ENCODE measurements at places on chromosomes 16 and 17. TPM values are rescaled to one million over a fixed set of nuclear protein-coding genes. Genes with fewer than 3 reads are reported as not detected.

- DNase-seq = no peak
Observed at GRCh38 chr16:62853887-62854286, 817.6 kb upstream of the CDH8 start.

TMEM235 gene
- not detected for total RNA-seq

GRCh38 chr16:88346680-88347505, 35.9 kb upstream of the ZNF469 start:
- peak; percentile 35 for DNase-seq

GRCh38 chr17:29584452-29585079, 4.9 kb downstream of the GIT1 start:
- DNase-seq = peak; percentile 48

DNA sequence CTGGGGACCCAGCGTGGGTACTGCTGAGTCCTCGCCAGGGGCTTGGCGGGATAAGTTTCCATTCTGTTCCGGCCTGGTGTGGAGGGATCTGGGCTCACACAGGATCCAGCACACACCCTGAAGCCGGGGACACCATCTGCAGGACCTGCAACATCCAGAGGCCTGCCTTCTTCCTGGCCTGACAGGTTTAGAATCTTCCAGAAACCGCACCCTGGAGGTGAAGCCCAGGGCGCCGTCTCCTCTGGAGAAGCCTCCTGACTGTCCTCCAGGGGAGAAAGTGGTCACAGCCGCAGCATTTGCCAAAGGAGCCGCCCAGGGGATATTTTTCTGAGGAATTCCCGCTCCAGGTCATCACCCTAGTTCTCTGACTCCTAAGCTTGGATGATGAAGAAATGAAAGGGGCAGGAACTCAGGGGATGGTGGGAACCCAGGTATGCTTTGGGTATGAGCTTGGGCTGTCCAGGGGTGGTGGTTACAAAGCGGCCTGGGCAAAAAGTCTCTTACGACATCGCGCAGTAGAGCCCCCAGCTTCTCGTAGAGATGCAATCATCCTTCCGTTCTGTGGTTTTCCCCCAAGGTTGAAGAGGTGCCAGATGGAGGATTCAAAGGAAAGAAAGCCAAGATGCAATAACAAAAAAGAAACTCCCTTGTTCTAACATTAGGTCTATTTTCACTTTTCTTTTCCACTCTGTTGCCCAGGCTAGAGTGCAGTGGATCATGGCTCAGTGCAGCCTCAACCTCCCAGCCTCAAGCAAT, 9.1 kb upstream of the CRISPLD2 start:
- no peak for DNase-seq

KCNG4 gene
- total RNA-seq = not detected

- no peak for DNase-seq
Observed at GRCh38 chr16:85236818-85237150, 124.5 kb upstream of the CIBAR2 start.

DNA sequence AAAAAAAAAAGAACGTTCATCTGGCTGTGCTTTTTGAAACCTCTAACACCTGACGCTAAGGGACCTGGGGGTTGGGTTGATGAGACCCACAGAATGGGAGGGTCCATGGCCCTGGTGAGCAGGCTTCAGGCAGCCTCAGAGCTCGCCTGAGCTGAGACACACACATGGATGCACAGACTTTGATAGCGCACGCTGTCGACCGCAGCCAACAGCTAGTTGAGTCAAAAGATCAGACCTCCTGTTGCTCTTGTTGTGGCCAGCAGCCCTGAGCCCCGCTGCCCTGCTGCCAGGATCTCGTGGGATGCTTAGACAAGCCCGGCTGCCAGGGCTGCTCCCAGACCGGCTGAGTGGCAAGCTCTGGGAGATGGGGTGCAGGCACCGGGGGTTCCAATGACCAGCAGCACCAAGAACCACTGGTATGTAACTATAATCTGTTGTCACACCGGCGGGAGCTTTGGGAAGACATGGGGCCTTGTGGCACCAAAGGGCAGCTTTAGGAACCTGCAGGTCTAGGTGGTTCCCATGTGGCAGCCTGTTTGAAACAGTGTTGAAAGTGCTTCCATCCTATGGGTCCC, 20.0 kb upstream of the MEAK7 start:
- no peak for DNase-seq

DNA sequence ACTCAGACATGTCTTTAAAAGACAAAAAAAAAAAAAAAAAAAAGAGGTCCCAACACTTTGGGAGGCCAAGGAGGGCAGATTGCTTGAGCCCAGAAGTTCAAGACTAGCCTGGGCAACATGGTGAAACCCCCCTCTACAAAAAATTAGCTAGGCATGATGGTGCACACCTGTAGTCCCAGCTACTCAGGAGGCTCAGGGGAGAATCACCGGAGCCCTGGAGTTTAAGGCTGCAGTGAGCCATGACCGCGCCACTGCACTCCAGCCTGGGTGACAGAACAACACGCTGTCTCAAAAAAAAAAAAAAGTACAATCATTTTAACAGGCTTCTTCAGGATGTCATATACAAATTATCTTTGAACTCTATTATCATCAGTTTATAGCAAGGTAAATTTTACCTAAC, 22.0 kb downstream of the C16orf87 start:
- no peak for DNase-seq

DNA sequence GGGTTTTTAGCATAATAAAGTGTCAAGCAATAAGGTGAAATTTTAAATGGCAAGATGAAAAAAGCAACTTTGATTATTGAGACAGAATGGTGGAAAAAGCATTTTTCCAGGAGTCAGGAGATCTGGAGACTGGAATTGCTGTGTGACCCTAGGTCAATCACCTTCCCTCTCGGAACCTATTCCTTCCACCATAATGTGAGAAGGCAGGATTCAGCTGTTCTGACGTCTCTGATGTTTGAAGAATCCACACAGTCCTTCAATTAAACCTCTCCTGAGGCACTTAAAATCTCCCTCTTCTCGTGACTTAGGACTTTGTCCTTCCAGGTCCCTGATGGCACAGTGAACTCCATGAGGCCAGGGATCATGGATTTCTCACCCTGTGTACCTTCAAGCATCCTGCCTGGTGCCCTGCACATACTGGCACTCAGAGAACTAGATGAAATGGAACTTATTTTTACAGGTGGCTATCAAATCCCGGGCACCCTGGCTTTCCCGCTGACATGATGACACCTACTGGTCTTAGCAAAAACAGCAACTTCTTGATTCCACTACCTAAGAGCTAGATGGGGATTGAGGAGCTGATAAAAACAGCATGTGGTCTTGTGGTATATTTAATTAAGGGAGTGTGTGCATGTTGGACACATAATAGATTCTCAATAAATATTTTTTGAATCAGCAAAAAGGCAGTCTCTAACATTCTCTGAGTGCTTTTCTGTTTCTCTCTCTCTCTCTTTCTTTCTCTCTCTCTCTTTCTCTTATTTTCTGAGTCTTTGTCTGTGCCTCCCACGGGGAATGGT, 2.3 kb upstream of the CCDC182 start:
- DNase-seq = no peak

DNA sequence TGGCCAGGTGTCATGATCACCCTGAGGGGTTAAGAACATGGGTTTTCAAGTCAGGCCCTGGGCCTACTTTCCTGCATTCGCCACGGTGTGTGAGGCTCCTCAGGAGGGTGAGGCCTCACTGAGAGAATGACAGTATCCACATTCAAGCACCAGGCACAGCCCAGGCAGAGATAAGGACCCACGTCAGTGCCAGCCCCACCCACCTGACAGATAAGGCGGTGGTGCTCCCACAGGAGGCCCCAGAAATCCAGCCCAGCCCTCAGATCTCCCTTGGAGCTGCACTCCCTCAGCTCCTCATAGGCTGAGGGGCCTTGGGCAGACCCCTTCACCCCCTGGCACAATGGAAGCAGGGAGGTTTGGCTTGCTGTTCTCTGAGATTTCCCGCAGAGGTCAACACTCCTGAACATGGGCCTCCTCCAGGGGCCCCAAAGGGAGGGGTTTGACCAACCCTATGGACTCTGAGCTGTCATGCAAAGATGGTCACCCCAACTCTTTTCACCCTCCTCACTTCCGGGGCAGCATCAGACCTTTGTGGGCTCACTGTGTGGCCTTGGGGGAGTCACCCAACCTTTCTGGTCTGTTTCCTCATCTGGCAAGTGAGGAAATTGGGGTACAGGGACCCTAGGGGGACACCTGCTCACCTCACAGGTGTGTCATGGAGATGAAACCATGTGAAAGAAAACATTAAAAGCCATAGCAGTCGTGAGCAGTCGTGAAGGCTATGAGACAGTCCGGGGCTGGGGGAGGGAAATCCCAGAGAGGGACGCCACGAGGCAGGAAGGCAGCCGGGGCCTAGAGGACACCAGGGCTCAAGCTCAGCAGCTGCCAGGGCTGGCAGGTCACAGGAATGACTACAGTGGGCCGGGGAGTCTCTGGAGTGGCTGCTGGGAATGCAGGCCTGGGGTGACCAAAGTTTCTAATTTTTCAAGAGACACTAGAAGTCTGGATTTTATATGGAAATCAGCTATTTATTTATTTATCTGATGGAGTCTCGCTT, 15.4 kb downstream of the PLLP start:
- peak; percentile 83 for DNase-seq

GRCh38 chr16:10065019-10065418, 117.2 kb downstream of the GRIN2A start:
- no peak for DNase-seq

DNA sequence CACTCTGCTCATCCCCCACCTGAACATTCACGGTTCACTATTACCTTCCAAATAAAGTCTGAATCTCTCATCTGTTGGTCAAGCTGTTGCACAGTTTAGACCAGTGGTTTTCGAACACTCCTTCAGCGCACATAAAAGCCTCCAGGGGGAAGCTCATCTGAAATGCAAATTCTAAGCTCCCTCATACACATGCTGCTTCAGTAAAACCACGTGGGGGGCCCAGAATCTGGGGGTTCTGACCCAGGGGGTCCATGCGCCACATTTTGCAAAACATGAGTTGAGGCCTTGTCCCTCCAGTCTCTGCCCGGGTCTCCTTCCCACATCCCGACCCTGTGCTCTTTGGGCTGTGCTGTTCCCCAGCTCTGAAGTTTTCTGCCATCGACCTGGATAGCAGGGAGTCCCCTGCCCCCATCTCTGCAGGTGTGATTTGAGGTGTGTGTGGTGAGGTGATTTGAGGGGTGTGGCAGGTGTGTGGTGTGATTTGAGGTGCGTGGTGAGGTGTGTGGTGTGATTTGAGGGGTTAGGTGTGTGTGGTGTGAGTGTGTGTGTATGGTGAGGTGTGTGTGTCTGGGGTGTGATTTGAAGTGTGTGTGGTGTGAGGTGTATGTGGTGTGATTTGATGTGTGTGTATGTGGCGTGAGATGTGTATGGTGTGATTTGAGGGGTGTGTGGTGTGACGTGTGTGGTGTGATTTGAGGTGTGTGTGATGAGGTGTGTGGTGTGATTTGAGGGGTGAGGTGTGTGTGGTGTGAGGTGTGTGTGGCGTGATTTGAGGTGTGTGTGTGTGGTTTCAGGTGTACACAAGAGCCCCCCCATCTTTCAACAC, 4.8 kb upstream of the RAB37 start:
- no peak for DNase-seq

PRKCB gene
- total RNA-seq = 24.1 TPM

CCDC144A gene
- total RNA-seq = 14.1 TPM

- no peak for DNase-seq
Observed at GRCh38 chr16:67535201-67535600, 6.6 kb downstream of the RIPOR1 start.

- no peak for DNase-seq
Observed at GRCh38 chr17:7408252-7408727, 645 bp downstream of the NLGN2 start.

GRCh38 chr16:47499700-47500264, 38.7 kb downstream of the PHKB start:
- DNase-seq = no peak

ADAT1 gene
- total RNA-seq = 50.2 TPM

DNA sequence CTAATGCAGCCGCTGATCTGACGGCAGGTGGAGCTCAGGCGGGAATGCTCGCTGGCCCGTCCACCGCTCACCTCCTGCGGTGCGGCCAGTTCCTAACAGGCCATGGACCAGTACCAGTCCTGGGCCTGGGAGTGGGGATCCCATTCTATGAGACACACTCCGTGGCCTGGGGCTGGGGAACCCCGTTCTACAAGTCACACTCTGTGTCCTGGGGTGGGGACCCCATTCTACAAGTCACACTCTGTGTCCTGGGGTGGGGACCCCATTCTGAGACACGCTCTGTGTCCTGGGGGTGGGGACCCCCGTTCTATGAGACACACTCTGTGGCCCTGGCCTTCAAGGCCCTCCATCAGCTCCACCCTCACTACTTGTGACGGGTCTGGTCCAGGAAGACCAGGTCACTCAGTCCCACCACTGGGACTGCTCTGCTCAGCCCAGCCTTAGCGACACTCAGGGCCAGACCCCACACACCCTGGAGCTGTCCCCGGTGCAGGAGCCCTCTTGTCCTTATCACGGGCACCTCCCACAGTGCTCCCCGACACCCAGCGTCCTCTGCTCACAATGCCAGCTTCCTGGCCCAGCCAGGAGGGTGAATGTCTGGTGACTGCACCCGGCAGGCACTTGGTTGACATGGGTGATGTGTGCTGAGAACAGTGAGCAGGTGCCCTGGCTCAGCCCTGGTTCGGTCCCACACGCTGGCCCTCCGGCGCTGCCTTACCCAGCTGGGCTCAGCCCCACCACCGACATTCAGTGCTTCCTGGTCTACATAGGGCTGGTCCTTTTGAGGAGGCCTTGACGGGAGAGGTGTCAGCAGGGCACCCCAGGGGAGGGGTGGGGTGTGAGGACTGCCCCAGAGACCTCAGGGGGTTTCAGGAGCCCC, 89.1 kb downstream of the TBC1D16 start:
- peak; percentile 37 for DNase-seq

DNA sequence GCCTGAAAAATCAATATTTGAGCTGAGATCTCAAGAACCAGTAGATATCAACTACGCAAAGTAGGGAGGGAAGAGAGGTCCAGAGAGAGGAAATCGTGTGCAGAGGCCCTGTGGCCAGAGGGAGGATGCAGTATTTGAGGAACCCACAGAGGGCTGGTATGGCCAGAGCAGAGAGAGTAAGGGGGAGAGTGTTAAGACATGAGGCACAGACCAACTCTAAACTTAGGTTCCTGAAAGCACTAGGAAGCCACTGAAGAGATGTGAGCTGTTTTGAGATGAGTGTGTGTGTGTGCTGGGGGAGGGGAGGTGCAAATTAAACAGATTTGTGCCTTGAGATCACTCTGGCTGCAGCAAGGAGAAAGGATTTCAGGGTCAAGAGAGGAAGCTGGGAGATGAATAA, 10.9 kb downstream of the SLC13A2 start:
- DNase-seq = no peak

- no peak for DNase-seq
Observed at GRCh38 chr16:85653290-85653891, 35.4 kb downstream of the GINS2 start.

DNA sequence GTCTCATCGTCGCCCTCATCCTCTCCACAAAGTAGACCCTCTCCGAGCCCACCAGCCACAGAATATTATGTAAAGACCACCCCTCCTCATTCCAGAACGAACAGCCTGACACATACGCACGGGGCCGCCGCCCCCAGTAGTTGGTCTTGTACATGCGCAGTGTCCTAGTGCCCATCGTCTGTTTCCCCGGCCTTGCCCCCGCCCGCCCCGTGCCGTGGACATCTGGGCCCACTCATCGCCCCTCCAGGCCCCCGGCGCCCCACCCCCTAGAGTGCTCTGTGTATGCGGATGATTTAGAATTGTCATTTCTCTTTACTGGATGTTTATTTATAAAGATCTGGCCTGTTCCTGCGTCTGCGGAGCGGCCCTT, 475 bp upstream of the AMDHD2 start:
- DNase-seq = no peak

MYL4 gene
- 3.0 TPM for total RNA-seq

GRCh38 chr17:58679263-58680037, 12.4 kb downstream of the TEX14 start:
- no peak for DNase-seq
